ENCODE measurements at places on chromosomes 3 and 15.

DNA sequence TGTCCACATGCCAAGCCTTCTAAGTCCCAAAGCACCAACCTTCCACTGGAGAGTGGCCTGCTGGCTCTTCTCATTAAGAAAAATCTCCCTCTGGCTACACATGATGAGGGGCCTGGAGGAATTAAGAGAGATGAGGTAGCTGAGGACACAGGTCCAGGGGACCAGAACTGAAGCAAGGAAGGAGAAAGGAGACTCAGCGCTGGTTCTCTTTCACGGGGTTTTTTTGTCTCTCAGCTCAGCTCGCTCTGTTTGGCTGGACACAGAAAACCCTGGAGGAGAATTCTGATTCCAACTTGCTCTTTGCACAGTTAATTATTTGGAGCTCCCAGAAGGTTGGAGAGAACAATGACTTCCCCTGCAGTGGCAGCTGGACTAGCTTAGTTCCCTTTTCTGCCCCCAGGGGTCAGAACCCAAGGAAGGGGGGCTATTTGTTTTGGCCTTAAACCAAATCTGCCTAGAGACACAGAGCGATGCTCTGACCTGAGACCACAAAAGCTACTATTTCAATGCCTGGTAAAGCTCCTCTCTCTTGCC lies 507.6 kb downstream of the FHIT start:
- no peak for DNase-seq

DNA sequence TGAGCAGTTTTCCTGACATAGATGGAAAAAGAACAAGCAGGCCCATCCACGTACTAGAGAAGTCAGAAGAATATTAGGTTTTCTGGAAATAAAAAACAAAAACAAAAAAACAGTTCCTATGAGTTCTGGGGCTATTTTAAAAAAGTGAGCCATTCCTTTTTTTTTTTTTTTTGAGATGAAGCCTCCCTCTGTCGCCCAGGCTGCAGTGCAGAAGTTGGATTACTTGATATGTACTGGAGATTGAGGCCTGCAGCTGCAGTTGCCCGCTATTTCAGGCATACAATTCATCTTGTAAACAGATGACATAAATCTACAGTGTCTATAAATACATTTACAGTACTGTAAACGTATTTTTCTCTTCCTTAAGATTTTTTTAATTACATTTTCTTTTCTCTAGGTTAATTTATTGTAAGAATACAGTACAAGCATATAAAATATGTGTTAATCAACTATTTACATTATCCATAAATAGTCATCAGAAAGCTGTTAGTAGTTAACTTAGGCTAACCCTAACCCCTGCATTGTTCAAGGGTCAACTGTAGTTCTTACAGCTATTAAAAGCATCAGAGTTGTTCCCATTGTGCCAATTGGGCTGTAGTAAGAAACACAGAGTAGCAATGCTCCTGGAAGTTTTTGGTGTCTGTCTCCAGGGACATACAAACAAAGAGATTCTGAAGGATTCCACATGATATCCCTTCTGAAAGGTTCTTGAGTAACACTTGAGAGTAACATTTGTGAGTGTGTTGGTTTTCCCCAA lies 11.2 kb upstream of the ACTL6A start:
- no peak for DNase-seq

GRCh38 chr3:130627143-130627855 lies 110.3 kb downstream of the COL6A6 start:
- no peak for DNase-seq

GRCh38 chr15:33581032-33581431 lies 270.3 kb downstream of the RYR3 start:
- DNase-seq, result no peak

- DNase-seq, result no peak
These were observed 38.9 kb downstream of the TICRR start for GRCh38 chr15:89614164-89614563.

- no peak for DNase-seq
These were observed 361.4 kb upstream of the ICE2 start for GRCh38 chr15:60840306-60840702.

GRCh38 chr15:40151991-40152390 lies 8.9 kb upstream of the BUB1B start:
- no peak for DNase-seq

GRCh38 chr15:67946701-67947100 lies 106.9 kb upstream of the RNU6-1 start:
- no peak for DNase-seq

DNA sequence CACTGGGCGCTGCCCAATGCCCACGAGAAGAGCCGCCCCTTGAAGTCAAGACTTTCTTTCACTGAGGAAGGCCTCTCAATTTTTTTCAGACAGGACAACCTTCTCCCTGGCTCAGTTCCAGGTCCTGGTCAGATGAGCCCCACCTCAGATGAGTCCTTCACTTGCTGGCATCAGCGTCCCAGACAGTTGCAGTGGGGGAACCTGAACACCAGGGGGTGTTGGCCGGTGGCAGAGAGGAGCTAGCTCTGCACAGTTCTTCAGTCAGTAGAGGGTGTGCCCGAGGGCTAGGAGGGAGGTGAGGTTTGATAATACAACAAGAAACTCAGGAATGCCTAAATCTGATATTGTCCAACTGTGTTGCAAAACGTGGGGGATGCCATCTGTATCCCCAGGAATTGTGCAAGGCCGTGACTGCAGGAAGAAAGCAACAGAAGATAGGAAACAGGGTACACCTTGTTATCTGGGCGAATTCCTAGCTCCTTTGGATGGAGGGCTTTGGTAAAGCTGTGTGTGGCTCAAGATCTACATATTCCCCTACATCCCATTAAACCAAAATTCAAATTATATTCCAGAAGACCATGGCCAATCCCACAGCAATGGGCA lies 34.3 kb downstream of the CCR3 start:
- no peak for DNase-seq

GRCh38 chr15:43941555-43941954 lies 114.8 kb downstream of the WDR76 start:
- DNase-seq, result no peak

DNA sequence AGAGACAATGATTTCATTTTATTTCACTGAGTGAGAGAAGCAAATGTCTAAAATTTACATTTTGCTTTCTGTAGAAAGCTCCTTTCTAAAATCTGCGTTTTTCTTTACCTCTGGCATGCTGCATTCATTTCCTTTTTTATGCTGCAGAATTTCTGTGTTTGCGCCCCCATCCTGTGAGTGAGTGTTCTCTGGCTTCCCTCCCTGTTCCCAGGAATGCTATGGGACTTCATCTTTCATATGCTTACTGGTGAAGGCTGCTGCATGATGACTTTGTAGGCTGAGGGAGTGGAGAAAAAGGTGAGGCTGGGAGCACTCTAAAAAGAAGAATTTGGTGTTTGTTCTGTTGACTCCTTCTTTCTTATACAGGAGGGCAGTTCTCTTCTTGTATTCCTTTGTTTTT lies 7.7 kb upstream of the TMC3 start:
- DNase-seq, result no peak

DNA sequence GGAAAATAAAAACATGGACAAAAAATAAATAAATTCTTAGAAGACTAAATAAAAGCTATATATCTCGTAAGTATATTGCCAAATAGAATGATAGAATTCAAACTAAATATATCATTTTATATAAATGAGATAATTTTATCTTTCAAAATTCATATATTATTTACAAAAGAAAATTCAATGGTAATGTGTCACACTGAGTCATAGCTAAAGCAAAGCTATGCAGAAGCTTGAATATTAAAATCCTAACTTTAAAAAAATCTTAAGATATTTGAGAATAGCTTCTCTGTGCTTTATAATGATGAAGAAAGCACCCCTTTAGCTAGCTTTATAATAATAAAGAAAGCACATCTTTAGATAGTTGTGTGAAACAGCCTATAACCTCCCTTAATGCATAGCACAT lies 1010.8 kb downstream of the OTOL1 start:
- DNase-seq, result no peak

DNA sequence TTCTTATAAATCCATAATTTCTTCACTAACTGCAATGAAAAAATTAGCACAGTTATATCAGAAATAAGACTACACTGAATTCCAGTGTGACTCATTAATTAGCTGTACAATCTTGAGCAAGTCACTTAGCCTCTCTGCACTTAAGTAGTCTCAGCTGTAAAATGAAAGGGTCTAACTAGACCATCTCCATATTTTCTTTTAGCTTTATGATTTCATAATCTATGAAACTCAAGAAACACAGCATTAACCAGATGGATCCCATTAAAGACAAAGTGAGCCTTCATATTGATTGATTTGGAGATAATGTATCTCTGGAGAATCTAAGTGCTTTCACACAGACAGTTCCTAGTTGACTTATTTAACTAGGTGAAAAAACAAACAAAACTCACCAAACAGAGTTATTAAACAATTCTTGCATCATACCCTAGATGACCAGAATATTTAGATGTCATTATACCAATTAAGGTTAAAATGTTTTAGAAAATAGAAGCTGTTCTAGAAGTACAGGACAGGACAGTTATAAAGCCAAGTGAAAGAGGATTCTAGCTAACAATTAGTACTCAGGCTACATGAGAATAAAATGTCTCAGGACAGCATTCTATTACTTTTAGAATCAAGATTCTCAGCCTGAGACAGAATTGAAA lies 11.2 kb downstream of the CSNK1G1 start:
- no peak for DNase-seq

DNA sequence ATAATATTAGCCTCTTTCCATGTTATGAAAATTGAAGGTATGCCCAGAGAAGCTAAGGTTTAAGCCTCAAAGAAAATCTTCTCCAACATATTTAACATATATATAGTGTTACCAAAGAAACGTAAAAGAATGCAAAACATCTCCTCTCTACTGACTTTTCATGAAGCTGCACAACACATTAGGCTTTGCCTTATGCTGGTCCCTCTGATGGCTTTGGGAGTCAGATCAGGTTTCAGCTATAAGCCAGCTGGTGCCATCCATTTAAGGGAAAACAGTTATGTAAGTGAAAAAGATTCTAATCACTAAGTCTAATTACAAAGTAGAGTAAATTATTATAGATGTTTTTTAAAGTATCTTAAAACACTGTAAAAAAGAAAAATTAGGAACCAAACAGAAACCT lies 410.5 kb downstream of the LSAMP start:
- DNase-seq, result no peak

DNA sequence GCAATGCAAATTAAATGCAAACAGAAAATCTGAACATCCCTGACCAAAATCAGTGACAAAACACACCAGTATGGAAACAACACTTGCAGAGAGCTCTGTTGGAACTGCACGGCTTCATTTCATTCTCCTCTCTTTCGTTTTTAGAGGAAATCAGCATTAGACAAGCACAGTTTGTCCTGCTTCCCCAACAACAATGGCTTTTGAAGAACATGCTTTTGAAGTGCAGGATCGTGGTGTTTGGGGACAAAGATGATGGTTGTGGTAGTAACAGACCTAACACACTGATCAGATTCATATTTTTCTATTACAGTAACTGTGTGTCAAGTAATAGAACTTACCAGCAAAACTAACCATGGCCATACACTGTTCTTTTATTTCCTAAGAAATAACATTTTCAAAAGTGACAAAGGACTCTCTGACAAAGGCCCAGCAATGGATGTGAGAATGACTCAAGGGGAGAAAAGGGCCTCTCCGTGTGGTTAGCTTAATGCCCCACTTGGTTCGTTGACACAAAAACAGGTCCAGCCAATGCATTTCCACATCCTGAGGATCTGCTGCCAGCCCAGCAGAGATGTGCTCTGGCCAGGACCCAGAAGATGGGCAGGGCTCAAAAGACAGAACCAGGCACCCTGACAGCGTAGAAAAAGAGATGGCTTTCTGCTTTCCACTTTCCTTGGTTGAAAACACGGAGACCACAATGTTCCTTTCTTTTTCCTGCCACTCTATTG lies 84.1 kb downstream of the CCNL1 start:
- DNase-seq, result no peak

- peak; percentile 48 for DNase-seq
These were observed 42.5 kb downstream of the TPRA1 start for GRCh38 chr3:127547761-127548605.

DNA sequence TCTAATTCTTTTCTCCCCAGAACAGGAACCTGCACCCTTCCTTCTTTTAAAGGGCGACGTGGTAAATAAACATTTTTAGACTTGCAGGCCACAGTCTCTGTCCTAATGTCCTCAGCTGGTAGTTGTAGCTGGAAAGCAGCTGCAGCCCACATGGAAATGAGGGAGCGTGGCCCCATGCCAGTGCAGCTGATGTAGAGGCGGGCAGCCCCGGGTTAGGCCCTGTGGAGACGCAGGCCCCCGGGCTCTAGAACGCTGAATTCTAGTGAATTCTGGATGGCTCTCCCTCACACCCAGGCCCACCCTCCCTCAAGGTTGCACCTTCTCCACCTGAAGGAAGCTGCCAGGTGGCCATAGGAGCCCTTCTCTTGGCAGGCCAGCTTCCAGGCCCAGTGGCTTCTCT lies 52.3 kb downstream of the PGPEP1L start:
- DNase-seq, result no peak

DNA sequence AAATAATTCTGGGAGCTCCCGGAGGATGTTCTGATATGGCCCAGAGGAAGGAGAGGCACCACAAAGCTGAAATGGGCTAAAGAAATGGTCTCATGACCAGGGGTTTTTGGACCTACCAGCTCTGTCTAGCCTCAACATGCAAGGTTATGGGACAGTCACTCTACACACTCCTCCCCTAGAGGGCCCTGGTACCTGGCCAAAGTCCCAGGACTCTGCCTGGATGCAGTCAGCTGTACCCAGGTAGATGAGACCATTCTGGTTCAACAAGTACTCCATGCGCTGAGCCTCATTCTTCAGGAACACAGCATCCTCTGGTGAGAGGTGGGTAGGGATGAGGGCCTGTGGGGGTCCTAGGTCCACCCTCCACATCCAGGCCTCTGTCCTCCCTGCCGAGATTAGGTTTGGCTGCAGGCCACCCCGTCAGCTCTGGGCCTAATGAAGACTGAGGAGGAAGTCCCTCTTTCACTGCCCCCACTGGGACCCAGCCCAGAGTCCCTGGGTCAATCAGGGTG lies 9.5 kb downstream of the EPB42 start:
- DNase-seq, result no peak

DNA sequence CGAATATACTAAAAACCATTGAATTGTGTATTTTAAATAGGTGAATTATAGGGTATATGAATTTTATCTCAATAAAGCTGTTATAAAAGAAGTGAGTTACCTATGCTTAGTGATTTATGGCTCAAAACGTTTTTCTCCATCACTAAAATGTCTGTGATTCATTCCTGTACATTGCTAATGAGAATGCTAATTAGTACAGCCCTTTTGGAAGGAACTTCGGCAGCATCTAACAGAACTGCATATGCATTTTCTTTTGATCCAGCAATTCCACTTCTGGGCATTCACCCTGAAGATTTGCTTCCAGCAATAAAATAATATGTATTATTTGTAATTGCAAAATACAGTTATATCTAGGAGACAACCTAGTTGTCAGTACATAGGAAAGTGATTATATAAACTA lies 53.6 kb downstream of the TCF12 start:
- no peak for DNase-seq

DNA sequence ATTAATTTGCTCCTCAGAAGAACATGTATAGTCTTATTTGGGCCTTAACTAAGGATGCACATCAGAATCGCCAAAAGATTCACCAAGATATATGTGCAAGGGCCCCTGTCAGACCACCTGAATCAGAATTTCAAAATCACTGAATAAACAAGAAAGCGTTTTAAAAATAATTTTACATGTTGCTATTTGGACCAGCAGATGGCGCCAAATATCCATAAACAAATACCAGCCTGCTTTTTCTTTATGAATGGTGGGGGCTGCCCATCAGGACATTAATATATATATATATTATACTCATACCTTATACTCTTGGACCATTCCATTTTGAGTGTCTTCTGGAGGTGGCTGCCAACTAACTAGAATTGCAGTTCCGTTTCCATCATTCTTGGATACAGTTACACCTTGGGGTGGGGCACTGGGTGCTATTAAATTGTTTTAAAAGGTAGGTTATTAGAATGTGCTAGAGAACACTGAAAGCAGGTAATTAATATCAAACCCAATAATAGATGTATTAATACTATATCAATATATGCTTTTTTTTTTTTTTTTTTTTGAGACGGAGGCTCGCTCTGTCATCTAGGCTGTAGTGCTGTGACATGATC lies 1108.3 kb downstream of the ROBO1 start:
- peak; percentile 16 for DNase-seq
